ENCODE measurements at places on chromosomes 7 and 10.

DNA sequence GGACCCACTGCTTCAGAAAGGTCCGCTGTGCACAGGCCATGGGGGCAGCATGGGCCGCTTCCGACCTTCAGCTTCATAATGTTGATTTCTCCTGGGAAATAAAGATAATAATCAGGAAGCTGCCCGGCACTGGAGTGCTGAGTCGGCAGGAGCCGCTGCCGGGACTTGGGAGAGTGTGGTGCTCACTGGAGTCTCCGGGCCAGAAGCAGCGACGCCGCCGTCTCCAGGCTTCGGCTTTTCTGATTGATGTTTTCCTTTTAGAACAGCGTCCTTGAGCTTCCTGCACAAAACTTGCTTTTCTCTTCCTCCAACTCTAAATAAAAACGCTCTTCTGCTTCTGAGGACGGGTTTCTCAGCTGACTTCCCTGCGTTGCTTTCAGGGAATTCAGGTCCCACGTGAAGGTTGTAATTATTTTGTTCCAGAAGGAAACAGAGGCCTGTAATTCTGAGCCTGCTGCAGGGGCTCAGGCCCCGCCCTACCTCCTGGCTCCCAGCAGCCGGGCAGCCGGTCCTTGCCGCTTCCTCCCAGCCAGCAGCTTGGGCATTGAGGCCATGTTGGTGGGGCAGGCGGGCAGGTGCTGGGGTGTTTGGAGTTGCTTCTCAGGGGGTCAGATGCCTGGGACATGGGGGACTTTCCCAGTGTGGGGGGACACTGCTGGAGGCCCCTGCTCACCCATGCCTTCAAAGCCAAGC lies 14.7 kb downstream of the PWWP2B start:
- no peak for DNase-seq

GRCh38 chr10:126408953-126409641 lies 20.8 kb upstream of the ADAM12 start:
- DNase-seq, result no peak

- DNase-seq, result no peak
Measured at GRCh38 chr7:101891936-101892640, 74.7 kb downstream of the CUX1 start.

DNA sequence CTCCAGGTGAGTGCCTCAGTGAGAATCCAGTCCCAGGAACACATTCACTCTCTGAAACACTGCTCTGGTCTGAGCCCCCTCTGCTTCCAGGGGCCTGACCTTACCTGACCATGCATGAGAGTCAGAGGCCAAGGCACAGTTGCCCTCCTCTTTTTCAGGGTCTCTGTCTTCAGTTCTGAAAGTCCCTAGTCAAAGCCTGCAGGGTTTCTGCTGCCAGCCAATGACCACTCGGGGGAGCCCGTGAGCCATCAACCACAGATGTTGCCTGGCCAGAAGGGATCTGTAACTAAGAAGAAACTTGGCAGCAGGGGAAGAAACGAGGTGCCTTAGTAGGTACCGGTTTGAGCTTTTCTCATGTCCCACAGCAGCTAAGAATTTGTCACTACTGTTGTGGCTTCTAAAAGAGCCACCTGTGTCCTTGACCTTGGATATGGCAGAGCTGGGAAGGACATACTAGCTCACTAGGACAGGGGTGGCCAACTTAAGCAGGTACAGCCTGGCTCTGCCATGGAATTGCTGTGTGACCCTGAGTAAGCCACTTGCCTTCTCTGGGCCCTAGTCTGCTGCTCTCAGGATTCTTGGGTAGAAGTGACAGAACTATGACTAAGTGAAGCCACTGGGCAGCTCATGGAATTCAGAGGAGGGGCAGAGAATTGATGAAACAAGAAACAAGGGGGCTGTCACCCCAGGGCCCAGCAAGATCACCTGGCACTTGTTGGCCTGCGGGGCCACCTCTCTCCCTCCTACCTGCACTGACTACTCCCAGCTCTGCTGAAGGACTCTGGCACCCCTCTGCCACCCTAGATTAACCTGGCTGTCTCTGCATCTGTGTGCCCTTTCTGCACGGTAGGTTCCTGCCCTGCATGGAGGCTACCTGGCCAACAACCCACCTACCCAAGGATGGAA lies 83.8 kb upstream of the GPR26 start:
- DNase-seq, result peak; percentile 61

Data from CD4-positive, alpha-beta T cell (primary cell).